ENCODE measurements at places on chromosomes 2 and 18. TPM values are rescaled to one million over a fixed set of nuclear protein-coding genes. Genes with fewer than 3 reads are reported as not detected.

The MLPH gene
- 295 TPM for total RNA-seq

The PRADC1 gene
- total RNA-seq = 20.7 TPM

The RFX8 gene
- total RNA-seq = 0.88 TPM

The ASAP2 gene
- total RNA-seq = 30.9 TPM

The C2orf66 gene
- not detected for total RNA-seq

The PFN4 gene
- total RNA-seq = 0.49 TPM

The CNTNAP5 gene
- total RNA-seq = 0.06 TPM

The FZD7 gene
- 31.7 TPM for total RNA-seq

The ZSWIM2 gene
- total RNA-seq = not detected

The ALMS1 gene
- total RNA-seq = 58.0 TPM

The TNFRSF11A gene
- total RNA-seq = 4.3 TPM

The IL36G gene
- total RNA-seq = not detected

The SCN2A gene
- 0.17 TPM for total RNA-seq

The ANO7 gene
- 0.98 TPM for total RNA-seq

The ANKRD30B gene
- not detected for total RNA-seq

The OTOS gene
- total RNA-seq = not detected

The KCNIP3 gene
- total RNA-seq = 1.8 TPM

The KRCC1 gene
- total RNA-seq = 17.2 TPM

The TTN gene
- 47.4 TPM for total RNA-seq

The HRH4 gene
- total RNA-seq = 0.89 TPM

The POTEI gene
- 4.0 TPM for total RNA-seq

The ABCG8 gene
- not detected for total RNA-seq

The SLC4A3 gene
- total RNA-seq = 3.2 TPM

The HJURP gene
- total RNA-seq = 2.0 TPM

The GAL3ST2 gene
- total RNA-seq = 0.40 TPM

The CD207 gene
- total RNA-seq = 0.86 TPM

The GULP1 gene
- total RNA-seq = 86.7 TPM

The IGFBP5 gene
- total RNA-seq = 196 TPM

The PRSS56 gene
- not detected for total RNA-seq

The SMYD1 gene
- 0.20 TPM for total RNA-seq

The TRIB2 gene
- total RNA-seq = 47.4 TPM

The RGPD4 gene
- total RNA-seq = not detected

The ACMSD gene
- not detected for total RNA-seq

The ZFAND2B gene
- total RNA-seq = 41.4 TPM

The CDH19 gene
- 1.7 TPM for total RNA-seq

The ST8SIA5 gene
- 0.09 TPM for total RNA-seq

The SRD5A2 gene
- total RNA-seq = 5.3 TPM

The CYTIP gene
- total RNA-seq = 21.4 TPM

The ALKAL2 gene
- total RNA-seq = 17.5 TPM

The REG1A gene
- total RNA-seq = not detected

The CRYBA2 gene
- total RNA-seq = not detected

The SAG gene
- total RNA-seq = 0.46 TPM

The WNT10A gene
- total RNA-seq = 0.77 TPM

The LYG1 gene
- total RNA-seq = 0.80 TPM

The IL1B gene
- total RNA-seq = 3.8 TPM

The SLC40A1 gene
- total RNA-seq = 553 TPM

The ERICH2 gene
- total RNA-seq = 17.0 TPM
